Activated T-helper 17 cell treated with anti-CD3 and anti-CD28 coated beads, Interleukin-2, amount 50 U/mL, for 72 hours (primary cell): ENCODE measurements at places on chromosomes 13 and 19.
A peak's percentile ranks its signal among the peaks of the same experiment; 100 is the strongest.

- ATAC-seq = no peak
Measured at GRCh38 chr13:112441226-112441625, 65.1 kb downstream of the SPACA7 start.

- ATAC-seq = no peak
Measured at GRCh38 chr13:29454931-29455481, 140.5 kb downstream of the SLC7A1 start.

GRCh38 chr13:34816245-34816884 lies 125.7 kb upstream of the NBEA start:
- no peak for ATAC-seq

DNA sequence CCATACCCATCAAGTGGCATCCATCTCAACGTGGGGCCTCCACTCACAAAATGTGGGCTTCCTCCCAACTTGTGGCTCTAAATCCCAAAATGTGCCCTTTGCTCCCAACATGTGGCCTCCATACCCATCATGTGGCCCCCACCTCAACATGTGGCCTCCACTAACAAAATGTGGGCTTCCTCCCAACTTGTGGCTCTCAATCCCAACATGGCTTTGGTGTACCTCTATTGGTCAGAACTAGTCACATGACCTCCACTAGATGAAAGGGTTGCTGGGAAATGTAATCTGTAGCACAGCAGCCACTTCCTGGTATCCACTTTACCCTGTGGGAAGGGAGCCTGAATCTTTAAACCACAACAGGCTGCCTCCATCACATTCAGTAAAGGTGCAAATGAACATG lies 10.1 kb upstream of the ACER1 start:
- ATAC-seq = peak; percentile 65

DNA sequence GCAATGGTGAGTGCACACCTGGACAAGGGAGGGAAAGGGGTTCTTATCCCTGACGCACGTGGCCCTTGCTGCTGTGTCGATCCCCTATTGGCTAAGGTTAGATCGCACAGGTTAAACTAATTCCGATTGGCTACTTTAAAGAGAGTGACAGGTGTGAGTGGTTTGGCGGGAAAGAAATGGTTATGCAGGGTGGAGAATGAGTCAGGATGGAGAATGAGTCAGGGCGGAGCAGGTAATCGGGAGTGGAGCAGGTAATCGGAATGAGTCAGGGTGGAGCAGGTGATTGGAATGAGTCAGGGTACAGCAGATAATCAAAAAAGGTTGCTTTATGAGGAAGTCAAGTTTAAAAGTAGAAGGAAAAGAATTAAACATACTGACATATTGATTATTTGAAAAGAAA lies 24.4 kb upstream of the SIAH3 start:
- ATAC-seq = no peak

- ATAC-seq = no peak
Measured at GRCh38 chr19:31539386-31539785, 190.2 kb upstream of the TSHZ3 start.

- no peak for ATAC-seq
Measured at GRCh38 chr13:61463024-61463423, 47.4 kb upstream of the PCDH20 start.

- ATAC-seq = no peak
Measured at GRCh38 chr13:55569514-55569913, 1571.2 kb upstream of the PRR20A start.

DNA sequence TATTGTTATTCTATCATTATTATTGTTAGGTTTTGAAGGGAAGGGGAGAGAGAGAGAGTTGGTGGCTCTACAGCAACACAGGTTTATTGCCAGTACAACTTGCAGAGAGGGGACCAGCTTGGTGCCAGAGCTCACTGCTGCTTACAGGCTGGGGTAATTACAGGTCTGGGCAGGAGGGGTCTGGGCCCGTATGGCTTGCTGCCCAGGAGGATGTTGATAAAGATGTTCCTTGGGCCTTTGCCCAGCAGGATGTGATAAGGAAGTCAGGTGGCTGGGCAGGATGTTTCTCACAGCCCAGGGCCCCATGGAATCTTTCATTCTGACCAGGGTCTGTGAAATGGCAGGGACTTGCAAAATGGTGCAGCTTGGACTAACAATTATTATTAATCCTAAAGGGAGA lies 64.2 kb upstream of the ZNF599 start:
- ATAC-seq = no peak

GRCh38 chr19:812747-813218 lies 9.0 kb downstream of the PLPPR3 start:
- ATAC-seq = no peak

- ATAC-seq = no peak
Measured at GRCh38 chr13:49428041-49428763, 15.7 kb downstream of the CAB39L start.

GRCh38 chr13:33053397-33054066 lies 37.3 kb downstream of the KL start:
- ATAC-seq = no peak

DNA sequence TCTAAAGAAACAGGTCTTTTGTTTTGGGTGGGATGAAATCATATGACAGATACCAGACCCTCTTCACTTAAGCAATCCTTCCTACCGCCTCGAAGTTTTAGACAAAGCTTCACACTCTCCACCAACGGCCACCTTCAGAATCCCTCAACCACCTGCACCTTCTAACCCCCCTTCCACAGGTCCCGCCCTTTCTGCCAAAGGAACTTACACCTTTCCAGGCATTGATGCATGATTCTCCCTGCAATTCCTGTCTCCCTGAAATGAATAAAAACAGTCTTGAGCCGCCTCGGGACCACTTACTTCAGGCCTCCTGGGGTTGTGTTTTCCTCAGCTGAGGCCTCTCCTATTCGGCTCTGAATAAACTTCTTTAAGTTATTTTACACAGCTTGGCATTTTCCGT lies 859 bp downstream of the ZNF433 start:
- ATAC-seq = no peak

- peak; percentile 45 for ATAC-seq
Measured at GRCh38 chr13:73938372-73939070, 195.7 kb downstream of the KLF12 start.

DNA sequence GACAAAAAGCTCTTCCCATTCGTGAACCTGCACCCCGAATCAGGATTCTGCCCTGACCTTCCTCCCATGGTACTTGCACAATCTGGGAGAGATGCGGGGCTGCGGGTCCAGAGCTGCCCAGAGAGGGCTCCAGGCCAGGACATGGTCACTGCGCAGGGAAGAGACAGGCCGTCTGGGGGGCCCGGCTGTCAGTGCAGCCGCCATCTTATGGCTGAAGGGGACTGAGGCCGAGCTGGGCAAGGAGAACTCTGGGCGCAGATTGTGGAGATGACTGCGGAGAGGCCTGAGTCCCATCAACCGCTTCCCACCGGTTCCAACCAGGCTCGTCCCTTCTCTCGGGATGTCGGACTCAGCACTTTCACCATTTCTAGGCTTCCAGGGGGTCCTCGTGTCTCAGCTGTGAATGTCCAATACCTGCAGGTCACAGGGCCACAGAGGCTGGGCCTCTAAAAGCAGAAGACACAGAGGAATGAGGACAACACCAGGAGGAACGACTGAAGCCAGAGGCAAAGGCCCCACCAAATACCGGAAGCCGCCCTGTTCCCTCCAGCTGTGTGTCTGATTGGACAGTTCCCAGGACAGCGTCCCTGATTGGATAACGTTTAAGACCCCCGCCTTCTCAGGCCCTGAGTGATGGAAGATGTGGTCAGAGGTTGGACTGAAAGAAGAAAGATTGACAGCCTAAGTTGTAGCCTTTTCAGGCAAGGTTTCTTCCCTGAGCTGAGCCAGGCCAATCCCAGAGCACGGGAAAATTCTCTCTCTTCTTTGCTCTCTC lies 117.1 kb upstream of the ZNF91 start:
- no peak for ATAC-seq

DNA sequence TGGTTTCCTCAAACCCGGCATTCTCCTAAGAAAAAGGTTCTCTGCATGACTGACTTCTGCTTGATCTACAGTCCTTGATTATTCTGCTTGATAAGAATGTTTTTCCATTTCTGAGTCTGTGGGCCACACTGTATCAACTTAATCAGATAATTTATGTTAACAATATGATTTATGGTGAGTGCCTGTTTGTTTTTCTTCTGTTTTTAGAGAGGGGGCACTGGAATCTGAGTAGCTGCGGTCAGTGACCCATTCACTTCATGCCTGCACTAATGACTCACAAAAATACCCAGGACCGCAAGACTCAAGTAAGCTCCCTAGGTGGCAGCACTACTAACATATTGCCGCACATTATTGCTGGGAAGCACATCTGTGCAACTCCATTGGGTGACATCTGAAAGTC lies 542.3 kb upstream of the ATXN8OS start:
- no peak for ATAC-seq

DNA sequence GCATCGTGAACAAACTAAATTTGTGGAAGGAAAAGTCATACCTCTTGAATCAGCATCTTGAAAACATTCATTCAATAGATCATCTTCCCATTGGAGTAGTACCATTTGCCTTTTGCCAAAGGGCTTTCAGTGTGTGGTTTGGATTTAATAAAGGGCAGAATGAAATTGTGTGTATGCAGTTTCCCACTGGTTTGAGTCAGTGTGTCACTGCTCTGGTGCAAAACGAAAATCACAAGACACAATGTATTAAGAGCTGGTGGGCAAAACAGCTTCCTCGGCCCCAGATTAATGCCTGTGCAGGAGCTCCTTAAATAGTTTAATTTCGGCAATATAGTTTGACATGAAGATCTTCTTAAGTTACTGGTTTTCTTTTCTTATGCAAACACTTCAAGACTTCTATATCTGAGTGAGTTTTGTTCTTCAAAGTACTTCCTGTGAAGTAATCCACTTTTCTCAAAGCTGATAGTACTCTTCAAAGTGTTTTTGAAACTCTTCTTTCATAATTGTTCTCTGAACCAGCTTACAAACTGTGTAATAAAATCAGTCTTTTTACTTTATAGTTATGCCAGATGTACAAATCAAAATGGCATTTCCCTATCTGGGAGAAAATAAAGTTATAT lies 32.1 kb downstream of the RASL11A start:
- no peak for ATAC-seq

DNA sequence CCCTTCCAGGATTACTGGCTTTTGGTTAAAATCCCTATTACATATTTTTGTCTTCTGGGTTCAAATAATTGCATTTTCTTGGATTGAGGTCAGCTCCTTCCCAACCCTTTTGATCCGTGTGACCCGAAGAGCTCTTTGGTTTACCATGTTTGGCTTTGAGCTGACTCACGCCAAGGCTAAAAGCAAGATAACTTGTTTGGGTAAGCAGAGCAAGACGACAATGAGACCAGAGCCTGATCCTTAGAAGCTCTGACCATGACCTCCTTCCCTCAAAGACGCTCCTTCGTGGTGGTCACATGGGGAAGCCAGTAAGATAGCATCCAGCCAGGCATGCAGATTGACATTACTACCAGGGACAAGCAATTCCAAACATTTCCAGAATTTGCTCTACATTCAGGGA lies 153.8 kb downstream of the DCT start:
- ATAC-seq = no peak

GRCh38 chr13:59673286-59673685 lies 490.4 kb downstream of the DIAPH3 start:
- no peak for ATAC-seq

DNA sequence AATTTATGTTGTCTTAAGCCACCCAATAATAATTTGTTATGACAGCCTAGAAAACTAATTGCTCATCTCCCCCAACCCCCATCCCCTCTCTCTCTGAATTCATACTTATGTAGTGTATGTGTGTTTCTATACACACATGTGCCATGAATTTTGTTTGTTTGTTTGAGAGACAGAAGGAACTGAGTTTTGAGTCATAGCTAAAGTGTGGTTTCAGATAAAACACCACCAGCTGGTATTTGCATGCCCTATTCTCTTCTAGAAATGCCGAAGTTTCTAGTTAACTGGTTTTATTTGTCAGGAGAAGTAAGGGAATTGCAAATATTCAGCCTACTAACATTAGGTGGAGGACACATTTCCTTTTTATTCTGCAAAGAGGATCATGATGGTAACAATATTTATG lies 17.4 kb upstream of the LILRA2 start:
- ATAC-seq = no peak

DNA sequence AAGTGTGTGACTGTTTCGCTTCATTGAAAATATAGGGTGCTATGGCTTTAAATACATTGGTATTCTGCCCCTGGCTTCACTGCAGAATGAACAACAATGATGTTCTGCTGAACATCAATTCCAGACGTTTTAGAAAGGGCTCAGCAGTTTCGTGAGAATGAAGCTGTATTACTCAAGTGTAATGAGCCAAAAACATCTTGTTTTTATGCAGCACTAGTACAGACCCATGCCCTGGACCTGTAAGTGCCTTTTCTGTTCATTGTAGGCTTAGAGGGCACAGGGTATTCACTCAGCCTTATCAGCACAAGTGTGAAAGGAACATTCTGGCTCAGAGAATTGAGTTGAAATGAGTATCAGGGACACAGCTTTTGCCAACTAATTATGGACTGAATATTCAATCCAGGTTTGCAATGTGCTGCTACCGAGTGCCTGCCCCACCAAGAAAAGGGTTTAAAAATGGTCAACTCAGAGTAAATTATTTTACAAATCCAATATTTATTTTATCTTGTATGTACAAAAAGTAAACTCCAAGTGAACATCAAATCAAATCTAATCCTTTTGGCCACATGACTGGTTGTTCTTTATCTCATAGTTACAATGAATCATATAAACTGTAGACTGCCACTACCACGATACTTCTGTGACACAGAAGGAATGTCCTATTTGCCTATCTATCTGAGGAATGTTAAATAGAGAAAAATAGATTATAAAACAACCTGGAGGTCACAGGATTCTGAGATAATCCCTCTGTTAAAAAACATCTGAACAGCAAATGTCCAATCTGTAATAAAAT lies 362.8 kb downstream of the NALCN start:
- ATAC-seq = no peak

DNA sequence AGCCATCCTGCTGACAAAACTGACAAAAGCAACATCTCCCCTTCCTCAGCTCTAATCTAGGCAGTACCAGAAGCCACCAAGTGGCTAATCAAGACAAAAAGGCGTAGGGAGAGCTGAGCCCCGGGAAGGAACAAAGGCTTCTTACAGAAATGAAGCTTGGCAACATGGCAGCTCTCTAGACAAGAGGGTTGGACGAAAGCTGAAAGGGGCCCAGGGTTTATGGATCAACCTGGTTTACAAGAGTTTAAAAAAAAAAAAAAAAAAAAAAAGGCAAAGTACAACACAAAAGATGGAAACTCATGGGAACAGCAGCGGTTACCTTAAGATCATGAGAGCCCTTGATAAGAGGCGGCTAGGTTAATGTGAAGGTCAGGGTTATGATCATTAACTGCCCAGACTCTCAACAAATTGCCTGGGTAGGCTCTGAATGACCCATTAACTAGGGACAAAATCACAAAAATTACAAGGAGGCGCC lies 14.0 kb downstream of the ZC3H4 start:
- no peak for ATAC-seq

- peak; percentile 16 for ATAC-seq
Measured at GRCh38 chr13:50969691-50970090, 60.1 kb downstream of the RNASEH2B start.

DNA sequence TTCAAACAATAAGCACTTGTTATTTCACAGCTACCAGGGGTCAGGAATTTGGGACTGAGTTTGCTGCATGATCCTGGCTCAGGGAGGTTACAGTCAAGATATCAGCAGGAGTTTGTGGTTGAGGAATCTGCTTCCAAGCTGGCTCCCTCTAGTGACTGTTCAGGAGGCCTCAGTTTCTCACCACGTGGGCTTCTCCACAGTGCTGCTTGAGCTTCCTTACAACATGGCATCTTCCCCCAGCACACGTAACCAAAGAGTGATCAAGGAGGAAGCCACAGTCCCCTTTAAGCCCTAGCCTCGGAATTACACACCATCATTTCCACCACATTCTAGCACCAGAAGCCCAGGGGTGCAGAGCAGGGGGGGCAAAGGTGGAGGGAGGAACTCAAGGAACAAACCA lies 28.8 kb downstream of the CELF5 start:
- no peak for ATAC-seq
